Activated gamma-delta T cell (primary cell): ENCODE measurements at places on chromosomes 6 and 20.

GRCh38 chr20:48818481-48818987, 9.3 kb downstream of the PREX1 start:
- no peak for DNase-seq

GRCh38 chr6:49515485-49516146, 15.9 kb downstream of the GLYATL3 start:
- DNase-seq = no peak

DNA sequence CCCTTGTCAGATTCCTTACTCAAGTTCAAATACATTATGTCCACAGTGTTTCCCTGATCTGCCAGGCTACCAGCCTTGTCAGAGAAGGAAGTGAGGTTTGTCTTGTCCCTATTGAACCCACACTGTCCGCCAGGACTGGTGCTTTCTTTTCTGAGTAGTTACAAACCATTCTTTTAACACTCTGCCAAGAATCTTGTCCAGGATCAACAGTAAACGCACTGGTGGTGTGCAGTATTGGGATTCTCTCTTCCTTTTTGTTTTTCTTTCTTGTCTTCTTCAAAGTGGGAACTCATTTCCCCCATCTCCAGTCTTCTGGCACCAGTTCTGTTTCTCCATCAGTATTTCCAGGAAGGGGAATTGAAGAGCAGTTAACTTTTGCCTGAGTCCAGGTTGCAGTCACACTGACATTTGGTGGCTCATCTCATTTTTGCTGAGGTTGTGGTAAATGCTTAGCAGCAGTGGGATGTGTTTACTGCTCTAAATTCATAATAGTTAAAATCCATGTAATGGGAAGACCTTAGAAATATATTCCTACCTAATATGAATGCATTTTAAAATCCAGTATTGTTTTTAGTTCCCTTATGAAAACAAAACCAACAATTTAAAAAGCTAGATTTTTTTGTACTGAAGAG, 295.3 kb downstream of the PRL start:
- no peak for DNase-seq

- no peak for DNase-seq
Observed at GRCh38 chr6:141105481-141105880, 1027.2 kb upstream of the GJE1 start.

DNA sequence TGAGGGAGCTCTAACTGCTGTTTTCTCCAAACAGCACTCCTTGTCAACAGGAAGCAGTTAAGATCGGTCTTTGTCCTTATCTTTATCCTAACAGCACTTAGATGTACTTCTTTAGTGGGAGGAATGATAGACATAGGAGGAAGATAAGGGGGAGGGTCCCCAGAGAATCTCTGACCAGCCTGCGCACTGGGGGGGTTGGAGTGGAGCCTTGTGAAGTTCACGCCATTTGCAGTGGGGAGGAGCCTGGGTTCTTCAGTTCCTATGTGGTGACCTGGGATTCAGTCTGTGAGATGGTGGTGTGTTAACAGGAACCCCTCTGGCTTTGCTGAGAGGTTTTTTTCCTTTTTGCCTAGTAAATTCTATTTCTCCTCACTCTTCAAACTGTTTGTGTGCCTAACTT, 18.1 kb upstream of the ASCC3 start:
- no peak for DNase-seq

DNA sequence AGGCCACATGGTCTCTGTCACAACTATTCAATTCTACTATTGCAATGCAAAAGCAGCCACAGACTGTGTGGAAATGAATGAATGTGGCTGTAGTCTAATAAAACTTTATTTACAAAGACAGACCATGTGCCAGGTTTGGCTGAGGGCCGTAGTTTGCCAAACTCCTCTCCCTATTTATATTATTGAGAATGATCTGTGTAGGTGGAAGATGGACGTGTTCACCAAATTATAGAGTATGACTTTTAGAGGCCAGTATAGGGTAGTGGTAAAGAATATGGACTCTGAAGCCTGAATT, 125.7 kb upstream of the MYLIP start:
- no peak for DNase-seq

DNA sequence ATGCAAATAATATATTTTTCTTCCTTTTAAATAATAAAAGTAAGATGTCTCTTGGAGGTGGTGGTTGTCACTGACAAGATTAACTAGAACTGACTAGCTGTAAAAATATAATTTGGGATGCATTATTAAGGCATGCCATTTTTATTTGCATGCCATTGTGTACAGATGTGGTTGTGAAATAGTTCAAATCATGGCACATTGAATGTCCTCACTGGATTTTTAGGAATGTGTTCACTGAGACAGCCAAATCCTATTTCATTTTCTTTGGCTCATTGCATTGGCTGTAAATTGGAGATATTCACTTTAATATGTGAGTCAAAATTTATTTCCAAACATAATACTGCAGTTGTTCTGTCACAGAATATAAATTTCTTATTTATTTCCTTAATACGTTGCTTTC, 62.3 kb downstream of the ESR1 start:
- no peak for DNase-seq

DNA sequence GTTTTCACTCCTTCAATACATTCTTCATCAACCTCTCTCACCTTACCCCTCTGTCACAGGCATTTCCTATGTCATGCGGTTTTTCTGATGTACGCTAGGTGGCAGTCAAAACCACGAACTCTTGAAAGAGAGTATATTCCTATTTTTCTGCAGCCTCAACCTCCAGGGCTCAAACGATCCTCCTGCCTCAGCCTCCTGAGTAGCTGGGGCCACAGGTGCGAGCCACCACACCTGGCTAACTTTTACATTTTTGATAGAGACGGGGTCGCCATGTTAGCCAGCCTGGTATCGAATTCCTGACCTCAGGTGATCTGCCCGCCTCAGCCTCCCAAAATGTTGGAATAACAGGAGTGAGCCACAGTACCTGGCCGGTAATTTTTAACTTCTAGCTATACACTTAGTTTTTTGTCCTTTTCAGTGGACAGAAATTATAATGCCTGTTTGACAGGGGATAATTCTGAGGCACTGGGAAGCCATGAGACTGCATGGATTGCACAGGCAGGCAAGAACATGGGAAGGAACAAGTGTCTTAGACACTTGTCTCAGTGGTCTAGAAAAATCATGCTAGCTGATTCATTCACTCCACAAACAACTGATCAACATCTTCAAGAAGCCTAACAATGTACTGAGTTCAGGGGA, 22.5 kb upstream of the HFE start:
- DNase-seq = no peak

DNA sequence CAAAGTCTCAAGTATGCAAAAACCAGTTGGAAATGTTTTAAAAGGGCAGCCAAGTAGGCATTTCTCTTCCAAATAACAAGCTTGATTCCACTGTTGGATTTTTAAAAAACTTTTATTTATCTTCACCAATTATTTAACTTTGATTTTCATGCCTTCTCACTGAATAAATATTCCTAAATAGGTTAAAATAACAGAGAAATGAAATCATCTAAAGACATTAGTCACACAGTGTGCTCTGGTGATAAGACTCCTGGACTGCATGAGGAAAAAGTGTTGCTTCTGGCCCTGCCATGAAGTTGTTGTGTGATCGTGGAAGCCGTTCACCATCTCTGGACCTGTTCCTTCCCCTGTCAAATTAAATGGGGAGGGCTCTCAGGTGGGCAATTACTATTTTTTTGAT, 33.8 kb upstream of the IGF2R start:
- DNase-seq = no peak

- DNase-seq = peak; percentile 22
Observed at GRCh38 chr20:3786126-3786484, 435 bp downstream of the CENPB start.

GRCh38 chr6:20933057-20933788, 399.0 kb downstream of the CDKAL1 start:
- no peak for DNase-seq

GRCh38 chr6:57029213-57029612, 17.3 kb upstream of the KIAA1586 start:
- no peak for DNase-seq

DNA sequence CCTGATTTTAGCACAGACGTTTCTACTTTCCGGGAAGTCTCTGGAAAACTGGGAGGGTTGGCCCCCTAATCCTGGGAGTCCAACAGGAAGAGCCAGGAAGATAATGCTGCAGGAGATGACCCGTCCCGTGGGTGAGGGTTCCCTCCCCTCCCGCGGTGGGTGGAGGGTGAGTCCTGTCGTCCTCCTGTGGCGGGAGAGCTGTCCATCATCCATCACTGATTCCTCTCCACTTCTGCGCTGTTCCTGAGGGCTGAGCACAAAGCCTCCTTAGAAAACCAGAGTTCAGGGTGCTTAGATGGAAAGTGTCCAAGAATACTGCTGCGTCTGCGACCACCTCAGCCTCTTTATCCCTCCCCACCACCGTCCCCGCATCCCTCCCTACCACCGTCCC, 6.1 kb upstream of the CCR6 start:
- DNase-seq = no peak

- no peak for DNase-seq
Observed at GRCh38 chr20:62770111-62770910, 26.0 kb upstream of the MRGBP start.

DNA sequence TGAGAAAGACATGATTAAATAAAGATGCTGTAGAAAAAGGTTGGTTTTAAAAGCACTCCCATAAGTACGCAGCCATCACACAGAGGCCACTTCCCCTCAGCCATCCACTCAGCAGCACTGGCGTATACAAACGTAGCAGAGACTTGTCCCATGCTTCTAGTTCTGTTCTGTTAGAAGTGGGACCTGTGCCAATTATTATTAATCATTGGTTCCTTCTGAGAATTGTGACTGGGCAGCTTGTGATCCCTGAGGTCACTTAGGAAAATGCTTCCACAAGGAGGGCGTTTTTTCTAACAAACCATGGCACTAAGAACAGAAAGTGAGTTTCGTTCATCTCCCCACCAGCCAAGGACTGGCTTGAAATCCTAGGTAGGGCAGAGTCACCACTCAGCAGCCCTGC, 53.9 kb downstream of the FAM120B start:
- no peak for DNase-seq

DNA sequence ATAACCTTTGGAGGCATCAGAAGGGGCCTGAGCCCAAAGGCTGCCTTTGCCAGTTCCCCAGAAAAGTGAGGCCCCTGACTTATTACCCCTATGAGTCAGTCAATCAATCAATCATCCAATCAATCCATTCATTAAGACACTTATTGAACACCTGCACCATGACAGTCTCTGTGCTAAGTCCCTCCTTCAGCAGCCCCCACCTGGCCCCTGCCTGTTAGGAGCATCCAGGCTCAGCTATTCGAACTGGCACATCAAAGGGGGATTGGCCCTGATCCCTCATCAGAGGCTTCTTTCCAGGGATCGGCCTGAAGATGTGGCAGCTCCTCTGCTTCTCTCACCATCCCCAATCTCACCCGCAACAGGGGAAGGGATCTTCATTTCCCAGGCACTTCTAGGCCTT, 27.7 kb upstream of the VEGFA start:
- DNase-seq = no peak

DNA sequence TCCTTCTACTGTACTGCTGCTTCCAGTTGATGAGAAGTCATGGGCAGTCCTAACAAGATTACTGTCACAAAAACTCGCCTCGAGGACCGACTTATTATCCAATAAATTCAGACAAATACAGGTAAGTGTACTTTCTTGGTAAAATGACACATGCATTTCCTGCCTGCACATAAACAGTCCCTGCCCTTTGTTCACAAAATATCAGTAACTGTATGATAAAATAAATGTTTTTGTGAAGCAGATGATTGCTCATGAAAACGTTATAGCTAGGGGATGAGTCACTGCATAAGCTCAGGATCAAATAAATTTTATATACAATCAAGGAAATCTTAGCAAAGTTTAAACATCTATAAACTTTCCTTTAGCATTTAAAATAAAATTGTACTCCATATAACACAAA, 164.5 kb upstream of the RIPOR2 start:
- DNase-seq = no peak

GRCh38 chr6:25971187-25971821, 8.7 kb downstream of the TRIM38 start:
- DNase-seq = no peak

GRCh38 chr6:137678451-137678850, 184.3 kb upstream of the OLIG3 start:
- DNase-seq = no peak

DNA sequence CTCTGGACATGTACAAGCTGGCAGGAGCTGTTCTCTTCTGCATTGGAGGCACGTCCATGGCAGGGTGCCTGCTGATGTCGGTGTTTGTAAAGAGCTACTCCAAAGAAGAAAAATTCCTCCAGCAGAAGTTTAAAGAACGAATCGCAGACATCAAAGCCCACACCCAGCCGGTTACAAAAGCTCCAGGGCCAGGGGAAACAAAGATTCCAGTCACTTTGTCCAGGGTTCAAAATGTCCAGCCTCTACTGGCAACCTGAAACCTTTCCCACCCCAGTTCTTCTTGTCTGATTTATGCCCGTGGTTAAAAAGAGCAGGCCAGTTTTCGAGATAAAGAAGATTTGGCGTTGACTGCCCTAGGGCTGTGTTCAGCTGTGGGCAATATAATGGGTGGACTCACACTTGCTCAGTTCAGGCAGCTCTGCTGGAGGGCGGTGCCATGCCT, 19.7 kb downstream of the NRSN1 start:
- DNase-seq = no peak

DNA sequence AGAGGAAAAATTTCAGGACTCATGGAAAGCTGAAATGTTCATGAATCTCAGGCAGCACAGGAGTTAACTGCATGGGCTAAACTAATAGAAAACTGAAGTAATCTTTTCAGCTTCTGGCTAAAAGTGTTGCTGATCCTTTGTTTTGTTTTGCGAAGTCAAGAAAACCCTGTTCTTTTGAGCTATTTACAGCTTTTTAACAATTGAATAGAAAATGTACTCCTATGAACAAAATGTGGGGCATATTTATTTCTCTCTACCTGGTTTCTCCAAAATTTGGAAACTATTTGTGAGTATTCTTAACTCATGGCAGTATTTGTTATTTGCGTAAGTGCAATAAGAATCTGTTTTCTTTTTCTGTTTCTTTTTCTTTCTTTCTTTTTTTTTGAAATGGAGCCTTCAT, 818.8 kb upstream of the CITED2 start:
- DNase-seq = no peak

- DNase-seq = no peak
Observed at GRCh38 chr20:54344832-54345231, 130.6 kb upstream of the DOK5 start.

DNA sequence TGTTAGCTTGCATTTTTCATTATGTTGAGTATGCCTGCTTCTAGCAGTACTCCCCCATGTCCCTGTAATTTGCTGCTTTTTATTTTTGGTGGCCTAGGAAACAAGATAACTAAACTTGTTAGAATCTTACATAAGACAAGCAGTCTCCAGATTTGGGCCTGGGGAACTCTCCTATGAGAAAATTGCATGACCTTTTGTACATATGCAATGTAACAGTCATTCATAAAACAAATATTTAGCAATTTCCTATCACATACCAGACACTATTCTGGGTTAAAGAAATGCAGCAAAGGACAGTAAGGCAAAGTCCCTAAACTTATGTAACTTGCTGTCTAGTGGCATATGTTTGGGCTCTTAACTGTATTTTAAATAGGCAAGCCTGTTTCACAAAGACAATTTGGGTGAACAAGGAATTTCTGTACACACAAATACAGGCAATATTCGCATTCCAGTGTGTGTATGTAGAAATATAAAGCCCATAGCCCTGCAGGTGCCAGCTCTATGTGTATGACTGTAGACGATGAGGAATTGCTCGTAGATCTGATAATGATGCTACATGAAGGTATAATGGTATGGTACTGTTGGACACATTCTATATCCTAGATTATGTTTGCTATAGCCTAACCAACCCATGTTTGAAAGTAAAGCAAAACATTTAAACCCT, 305.2 kb upstream of the CITED2 start:
- no peak for DNase-seq
